IPS-NIHi11 (cell line): ENCODE measurements at places on chromosomes 2 and 18.

DNA sequence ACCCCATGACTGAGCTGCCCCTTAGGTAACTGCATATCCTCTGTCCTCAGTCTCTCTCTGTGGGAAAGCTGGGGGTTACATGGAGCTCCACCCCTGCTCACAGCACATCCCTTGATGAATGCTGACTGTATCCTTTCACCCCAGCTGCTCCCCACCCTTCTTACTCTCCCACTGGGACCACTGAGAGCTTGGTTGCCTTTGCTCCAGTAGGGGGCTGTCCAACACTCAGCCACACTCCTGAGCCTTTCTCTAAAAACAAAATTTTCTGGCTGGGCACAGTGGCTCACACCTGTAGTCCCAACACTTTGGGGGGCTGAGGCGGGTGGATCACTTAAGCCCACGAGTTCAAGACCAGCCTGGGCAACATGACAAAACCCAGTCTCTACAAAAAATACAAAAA lies 89.2 kb upstream of the MSH2 start:
- DNase-seq, result no peak

GRCh38 chr2:946073-946948 lies 4.3 kb upstream of the SNTG2 start:
- no peak for DNase-seq

DNA sequence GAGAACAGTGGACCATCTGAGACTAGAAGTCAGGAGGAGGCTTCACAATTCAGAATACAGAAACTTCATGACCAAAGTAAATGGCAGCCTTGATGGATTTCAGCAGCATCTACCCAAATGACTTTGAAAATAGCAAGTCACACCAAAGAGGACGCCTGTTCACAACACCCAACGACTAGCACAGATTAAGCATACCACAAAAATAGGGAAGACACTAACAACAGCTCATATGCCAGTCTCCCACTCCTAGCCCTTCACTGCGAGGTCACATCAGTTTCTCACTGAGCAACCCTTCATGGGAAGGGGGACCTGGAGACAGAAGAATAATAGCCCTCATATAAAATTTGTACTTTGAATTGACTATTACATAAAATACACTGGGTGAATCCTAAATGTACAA lies 228.4 kb upstream of the SLC39A10 start:
- no peak for DNase-seq

DNA sequence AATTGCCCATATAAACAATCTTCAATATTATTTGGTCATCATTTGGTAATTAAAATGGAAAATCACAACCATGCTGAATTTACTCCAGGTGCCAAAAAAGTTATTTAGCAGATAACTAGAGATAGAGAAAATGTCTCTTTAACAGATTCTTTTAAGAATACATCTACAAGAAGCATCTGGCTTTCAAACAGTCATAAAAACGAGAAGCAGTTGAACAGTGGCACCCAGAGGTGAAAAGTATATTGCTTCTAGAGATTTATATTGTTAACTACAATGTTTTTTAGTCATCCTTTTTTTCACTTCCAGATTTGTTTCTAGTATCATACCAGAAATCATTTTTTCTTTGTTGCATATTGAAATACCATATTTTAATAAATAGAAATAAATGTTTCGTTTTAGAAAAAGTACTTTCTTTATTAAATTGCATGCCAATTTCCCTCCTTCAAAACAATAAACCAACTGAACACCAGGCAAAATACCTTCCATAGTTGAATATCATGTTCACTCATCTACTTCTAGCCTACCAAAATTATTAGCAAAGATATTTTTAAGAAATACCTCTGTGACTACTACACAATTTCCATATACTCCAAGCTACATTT lies 65.4 kb upstream of the HNRNPA3 start:
- DNase-seq, result no peak

- DNase-seq, result no peak
Measured at GRCh38 chr2:70113359-70114070, 26.2 kb downstream of the PCBP1 start.

DNA sequence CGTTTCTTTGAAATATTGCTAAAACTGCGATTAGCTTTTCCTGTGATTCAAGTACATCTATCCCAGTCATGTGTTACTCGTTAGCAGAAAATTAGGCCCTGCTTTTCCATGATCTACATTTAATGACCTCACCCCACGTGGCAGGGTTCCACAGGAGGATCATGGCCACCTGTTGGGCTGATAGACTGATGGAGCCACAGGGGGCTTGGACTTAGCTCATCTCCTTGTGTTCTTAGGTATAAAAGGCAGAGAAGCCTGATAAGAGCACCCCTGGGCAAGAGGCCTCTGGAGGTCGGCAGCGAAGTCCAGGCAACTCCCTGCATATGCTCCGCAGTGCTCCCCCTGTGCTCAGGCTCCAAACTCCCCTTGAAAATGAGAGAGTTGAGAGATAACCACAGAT lies 12.9 kb downstream of the FZD7 start:
- no peak for DNase-seq

DNA sequence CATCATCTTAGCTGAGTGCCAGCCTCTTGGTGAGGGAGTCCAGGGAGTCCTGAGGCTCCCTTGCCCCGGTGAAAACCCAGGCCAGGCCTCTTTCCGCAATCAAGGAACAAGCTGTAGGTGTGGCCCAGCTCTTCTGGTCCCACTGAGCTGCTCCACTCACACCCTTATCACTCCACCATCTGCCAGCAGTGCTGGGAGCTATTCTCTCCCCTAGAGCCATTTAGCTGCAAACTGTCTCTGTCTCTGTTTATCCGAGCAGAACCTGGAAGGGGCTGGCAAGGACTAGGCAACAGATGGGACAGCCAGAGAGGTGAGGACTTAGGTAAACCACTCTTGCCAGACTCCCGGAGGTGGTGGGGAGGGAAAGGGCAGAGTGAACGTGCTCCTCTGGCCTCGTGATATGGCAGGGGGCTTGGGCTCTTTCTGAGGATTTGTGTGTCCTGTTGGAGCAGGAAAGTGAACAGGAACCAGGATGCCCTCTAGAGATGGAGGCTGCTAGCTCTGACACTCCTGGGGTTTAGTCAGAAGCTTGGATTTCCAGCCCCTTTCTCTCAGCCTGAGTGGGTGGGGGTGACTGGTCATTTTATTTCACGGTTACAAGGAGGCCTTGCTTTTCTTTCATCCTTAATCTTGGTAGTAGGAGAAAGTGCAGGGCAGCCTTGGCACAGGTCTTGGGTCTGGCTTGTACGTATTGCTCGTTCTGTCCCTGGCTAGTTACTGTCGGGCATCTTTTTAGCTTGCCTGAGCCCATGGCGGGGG lies 19.6 kb downstream of the B3GNT2 start:
- DNase-seq, result no peak

GRCh38 chr2:213247566-213247965 lies 36.7 kb upstream of the SPAG16 start:
- DNase-seq, result no peak

DNA sequence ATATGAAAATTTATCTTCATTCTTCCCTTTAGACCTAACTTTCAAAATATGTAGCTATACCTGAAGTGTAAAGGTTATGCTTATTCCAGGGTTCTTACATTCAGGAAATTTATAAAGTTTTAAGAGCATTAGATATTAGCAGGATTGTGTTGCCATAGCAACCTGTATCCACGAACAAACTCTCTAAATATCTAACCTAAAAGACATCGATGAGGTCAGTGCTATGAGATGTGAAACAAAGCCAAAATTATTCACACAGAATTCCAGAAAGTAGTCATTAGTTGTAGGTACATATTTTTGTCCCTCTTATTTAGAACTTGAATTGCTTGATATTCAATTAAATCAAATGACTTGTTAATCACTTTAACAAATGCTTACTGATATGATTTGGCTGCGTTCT lies 705.3 kb downstream of the SOCS6 start:
- DNase-seq, result no peak

DNA sequence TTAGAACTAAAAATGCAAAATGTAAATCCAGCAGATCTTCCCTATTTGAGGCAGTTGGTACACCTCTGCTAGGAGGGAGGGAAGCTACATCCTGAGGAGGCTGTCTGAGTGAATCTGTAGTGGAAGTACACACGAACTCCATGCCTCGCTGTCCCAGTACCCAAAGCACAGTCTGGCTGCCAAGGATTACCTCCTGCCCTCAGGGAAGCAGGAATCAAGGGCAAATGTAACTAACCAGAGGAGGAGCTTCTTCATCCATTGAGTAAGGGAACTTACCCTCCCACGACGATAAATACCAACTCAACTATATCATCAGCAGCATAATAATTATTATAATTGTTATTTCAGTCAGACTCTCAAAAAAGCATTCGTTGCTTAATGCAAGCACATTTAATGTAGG lies 2.1 kb downstream of the DHRS9 start:
- no peak for DNase-seq

- no peak for DNase-seq
Measured at GRCh38 chr2:106137731-106138521, 56.2 kb downstream of the UXS1 start.

DNA sequence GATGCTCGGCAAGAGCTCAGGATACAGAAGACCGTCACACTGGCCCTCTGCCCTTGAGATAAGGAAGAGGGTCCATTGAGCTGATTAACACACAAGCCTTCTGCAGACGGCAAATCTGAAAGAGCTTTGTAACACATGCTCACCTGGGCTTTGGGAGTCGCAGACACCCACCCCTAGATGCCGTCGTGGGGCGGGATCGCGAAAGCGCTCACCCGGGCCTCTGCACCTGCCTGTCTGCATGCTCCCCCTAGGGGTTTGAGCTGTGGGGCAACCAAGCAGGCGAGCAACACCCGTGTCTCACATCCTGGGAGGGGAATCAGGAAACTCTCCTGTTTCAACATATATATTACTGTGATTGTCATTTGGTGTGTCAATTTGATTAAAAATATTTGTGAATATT lies 99.8 kb upstream of the KCNH7 start:
- DNase-seq, result no peak

DNA sequence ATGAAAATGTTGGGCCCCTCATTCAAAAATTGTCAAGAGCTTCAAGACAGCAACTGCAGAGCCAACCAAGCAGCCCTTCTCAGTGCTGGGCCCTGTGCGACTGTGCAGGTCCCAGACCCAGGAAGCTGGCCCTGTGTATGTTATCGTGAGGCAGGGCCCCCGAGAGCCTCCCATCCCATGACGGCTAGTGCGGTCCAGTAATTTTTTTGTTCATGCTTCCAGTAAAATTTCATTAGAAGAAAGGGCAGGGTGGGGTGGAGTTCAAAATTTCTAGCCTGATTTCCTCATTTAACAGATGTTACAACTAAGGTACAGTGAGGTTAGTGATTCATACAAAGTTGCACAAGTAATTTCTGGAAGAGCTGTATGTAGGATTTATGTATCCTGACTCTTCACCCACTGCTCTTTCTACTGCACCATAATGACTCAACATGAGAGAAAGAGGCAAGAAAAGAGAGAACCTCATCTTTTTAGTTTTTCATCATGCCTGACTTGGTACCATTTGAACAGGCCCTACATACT lies 105.5 kb downstream of the ZEB2 start:
- DNase-seq, result no peak
